ENCODE measurements at places on chromosomes 6 and 20. TPM values are rescaled to one million over a fixed set of nuclear protein-coding genes. Genes with fewer than 3 reads are reported as not detected.

- DNase-seq, result no peak
Measured at GRCh38 chr20:46293084-46293483, 15.2 kb downstream of the CDH22 start.

UNC5CL gene
- 0.11 TPM for polyA plus RNA-seq

VWA7 gene
- 1.2 TPM for polyA plus RNA-seq

TDP2 gene
- 53.3 TPM for polyA plus RNA-seq

DNA sequence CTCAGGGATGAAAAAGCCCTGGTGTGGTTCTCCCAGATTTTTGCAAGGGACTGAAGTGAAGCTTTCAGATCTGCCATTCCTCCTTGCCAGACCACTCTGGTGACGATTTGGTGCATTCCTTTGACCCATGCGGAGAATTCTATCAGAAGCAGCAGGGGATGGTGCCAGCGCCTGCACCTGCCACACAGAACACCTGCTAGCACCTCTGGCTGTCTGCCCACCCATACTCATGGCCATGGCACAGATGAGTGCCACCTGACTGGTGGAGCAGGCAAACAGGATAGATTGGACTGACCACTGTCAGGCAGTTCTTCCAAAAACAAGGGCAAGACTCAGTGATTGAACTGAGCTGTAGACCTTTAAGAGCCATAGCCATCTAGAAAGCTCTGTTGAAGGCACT lies 107.1 kb downstream of the CDYL start:
- no peak for DNase-seq

- DNase-seq, result no peak
Measured at GRCh38 chr6:119273272-119274196, 76.0 kb downstream of the MAN1A1 start.

GRCh38 chr6:3868544-3868943 lies 19.4 kb downstream of the FAM50B start:
- no peak for DNase-seq

DNA sequence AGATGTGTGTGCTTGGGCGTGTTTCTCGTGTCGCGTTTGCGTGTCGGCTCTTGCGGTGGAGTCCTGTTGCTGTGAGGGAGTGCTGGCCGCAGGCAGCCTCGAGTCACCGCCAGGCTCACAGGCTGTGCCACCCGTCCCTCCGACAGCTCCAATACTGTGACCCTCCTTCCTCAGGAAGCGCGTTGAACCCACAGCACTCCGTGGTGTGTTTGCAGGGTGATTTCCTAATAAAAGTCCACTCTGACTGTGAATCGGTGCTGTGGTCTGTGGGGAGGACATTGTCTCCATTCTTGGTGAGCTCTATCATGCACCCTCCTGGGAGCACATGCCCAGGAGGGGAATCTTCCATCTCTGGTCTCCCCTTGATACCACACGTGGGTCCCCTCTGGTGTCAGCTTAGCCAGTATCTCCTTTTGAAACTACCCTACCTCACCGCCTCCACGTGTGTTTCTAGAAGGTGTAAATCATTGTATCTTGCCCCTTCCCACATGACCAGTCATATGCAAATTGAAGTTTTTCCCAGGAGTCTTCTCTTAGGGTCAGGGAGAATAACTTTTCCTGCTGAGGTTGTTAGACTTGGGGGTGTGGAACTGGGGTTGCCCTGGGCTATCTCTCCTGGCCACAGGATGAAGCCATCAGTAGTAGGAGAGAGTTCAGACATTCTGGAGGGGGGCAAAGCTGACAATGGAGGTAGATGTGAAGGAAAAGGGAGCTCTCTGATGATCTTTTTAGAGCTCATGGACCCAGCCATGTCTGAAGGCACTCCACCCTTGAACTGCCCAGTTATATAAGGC lies 13.3 kb upstream of the PCMTD2 start:
- DNase-seq, result no peak

DNA sequence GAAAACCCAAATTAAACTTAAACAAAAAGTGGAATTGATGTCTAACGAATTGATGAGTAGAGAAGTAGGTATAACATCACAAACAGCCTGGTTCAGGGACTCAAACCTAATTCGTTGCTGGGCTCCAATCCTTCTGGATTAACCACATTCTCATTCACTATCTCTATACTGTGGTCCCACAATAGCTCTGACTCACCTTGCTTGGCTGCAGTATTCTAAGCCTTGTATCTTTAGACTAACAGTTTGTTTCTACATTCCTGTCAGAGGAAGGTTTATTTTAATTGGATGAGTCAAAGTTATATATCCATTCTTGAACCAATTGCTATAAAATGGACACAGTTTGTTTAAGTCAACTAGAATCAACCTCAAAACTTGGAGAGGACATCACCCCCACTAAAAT lies 530.5 kb upstream of the PTCHD4 start:
- no peak for DNase-seq

DNA sequence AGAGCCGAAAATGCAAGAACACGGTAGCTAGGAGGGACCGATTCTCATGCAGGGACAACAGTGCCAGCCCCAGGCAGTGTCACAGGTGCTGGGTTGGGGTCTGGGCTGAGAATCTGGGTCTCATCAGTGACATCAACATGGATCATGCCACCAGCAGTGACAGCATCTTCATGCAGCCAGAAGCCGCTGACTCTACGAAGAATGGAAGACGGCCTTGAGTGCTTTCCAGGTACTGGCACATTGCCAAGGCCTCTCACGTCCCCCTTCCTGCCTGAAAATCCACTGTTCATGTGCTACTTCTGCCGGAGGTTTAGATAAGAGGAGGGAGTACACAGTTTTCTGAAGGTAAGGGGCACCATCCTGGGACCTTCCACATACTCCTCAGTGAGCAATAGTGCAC lies 141.1 kb upstream of the FOXQ1 start:
- DNase-seq, result no peak

- no peak for DNase-seq
Measured at GRCh38 chr20:10470276-10470675, 35.2 kb downstream of the SLX4IP start.

GRCh38 chr6:162056745-162057144 lies 670.8 kb downstream of the PRKN start:
- DNase-seq, result no peak

GRCh38 chr6:71012866-71013469 lies 56.1 kb upstream of the B3GAT2 start:
- DNase-seq, result peak; percentile 12

- peak; percentile 24 for DNase-seq
Measured at GRCh38 chr20:5848711-5849505, 98.7 kb downstream of the SHLD1 start.

GRCh38 chr6:161369339-161369738 lies 95.5 kb upstream of the AGPAT4 start:
- DNase-seq, result no peak

ARID1B gene
- 32.4 TPM for polyA plus RNA-seq

DNA sequence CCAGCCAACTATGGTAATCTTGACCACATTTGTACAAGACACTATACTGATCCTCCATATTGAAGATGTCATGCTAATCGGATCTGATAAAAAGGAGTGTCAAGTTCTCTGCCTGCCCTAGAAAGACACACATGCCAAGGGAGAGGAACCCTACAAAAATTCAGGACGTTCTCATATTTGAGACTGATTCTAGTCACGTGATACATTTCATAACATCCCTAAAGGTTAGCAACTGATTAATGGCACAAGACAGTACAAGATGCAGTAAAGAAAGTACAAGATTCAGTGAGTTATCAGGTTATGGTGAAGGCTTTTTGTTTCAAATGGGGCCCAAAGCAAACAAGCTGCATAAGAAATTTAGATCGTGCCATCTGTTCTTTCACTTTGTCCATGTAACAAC lies 190.7 kb upstream of the MOCS1 start:
- no peak for DNase-seq

GRCh38 chr20:24959591-24960301 lies 10.7 kb downstream of the CST7 start:
- no peak for DNase-seq

SLC35D3 gene
- polyA plus RNA-seq, result not detected

MAPK14 gene
- 35.9 TPM for polyA plus RNA-seq

DNA sequence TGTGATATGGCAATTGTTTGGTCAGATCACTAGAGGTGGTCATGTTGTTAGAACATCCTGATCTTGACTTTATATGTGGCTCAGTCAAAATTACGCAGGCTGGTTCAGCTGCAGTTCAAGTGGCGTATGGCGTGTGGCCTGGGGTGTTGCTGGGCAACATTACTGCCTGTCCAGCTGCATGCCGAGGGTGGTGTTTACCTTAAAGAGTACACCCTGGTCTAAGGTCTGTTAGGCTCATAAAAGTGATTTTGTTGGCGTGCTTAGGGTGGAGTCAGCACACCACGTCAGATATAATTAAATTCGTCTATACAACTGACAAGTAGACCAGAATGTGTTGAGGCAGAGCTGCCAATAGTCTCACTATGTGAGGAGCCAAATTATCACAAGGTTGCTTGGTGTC lies 55.6 kb upstream of the NEDD9 start:
- no peak for DNase-seq

SYCP2 gene
- not detected for polyA plus RNA-seq

SAPCD1 gene
- polyA plus RNA-seq, result 4.0 TPM

GRCh38 chr6:9007027-9007426 lies 571.7 kb upstream of the SLC35B3 start:
- DNase-seq, result no peak
